Aorta (tissue), 5 donors: ENCODE measurements at places on chromosomes 2 and 18. TPM values are rescaled to one million over a fixed set of nuclear protein-coding genes. Genes with fewer than 3 reads are reported as not detected.
A peak's percentile ranks its signal among the peaks of the same experiment; 100 is the strongest.

GRCh38 chr2:223037445-223037800, 14.6 kb upstream of the KCNE4 start:
- no peak for DNase-seq

DNA sequence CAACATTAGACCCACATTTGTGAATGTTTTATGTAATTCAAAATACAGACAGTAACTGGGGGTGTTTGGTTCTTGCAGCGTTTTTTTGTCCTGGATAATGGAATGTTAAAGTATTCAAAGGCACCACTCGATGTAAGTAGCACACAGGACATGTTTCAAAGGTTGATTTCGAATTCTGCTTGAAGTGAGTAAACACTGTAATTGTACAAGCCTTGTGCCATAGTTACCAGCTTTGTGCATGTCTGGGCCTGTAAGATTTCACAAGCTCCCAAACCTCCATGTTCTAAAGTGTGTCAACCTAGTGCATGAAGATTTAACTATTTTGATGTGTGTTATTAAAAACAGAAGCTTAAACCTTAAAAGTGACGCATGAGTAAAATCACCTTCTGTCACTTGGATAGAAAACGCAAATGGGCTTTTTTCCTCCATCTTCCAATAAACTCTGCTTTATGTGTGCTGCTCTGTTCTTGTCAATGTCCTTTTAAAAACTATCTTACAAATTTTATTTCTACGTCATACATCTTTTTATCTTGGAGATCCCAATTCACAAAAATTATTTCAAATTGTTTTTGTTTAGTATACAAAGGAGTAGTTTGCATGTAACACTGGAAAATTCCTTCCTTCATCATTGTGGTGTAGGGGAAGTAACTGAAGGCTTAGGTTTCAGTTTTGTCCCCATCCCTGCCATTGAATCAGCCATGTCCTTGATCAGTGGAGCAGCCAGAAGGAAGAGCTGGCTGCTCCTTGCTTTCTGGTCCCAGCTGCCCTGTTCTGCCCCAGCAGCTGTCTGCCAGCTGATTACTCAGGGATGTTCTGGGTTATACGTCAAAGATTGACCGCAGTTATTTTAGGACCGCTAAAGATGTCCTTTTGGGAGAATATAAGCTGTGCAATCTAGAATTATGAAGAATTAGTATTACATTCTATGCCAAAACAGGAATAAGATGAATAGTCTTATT, 119.2 kb downstream of the PRKRA start:
- no peak for DNase-seq

- no peak for DNase-seq
Observed at GRCh38 chr2:156327835-156328695, 4.5 kb downstream of the NR4A2 start.

DNA sequence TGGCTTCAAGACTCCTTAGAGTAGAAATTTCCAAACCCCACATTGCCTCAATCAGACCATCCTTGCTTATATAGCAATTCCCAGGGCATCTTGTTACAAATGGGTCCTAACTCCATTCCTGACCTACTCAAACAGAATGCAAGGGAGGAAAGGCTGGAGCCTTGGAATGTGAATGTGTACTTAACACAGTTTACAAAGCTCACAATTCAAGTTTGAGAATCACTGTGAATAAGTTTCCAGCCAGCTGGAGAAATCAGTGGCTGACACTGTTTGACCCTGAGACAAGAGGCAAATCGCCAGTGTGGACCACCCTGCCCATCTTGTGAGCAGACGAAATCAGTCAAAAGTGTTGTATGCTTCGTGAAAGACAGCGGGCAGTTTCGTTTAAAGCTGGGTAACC, 65.5 kb downstream of the SOWAHC start:
- no peak for DNase-seq

- DNase-seq: peak; percentile 53
Observed at GRCh38 chr2:220104871-220105351, 477.5 kb downstream of the SLC4A3 start.

DNA sequence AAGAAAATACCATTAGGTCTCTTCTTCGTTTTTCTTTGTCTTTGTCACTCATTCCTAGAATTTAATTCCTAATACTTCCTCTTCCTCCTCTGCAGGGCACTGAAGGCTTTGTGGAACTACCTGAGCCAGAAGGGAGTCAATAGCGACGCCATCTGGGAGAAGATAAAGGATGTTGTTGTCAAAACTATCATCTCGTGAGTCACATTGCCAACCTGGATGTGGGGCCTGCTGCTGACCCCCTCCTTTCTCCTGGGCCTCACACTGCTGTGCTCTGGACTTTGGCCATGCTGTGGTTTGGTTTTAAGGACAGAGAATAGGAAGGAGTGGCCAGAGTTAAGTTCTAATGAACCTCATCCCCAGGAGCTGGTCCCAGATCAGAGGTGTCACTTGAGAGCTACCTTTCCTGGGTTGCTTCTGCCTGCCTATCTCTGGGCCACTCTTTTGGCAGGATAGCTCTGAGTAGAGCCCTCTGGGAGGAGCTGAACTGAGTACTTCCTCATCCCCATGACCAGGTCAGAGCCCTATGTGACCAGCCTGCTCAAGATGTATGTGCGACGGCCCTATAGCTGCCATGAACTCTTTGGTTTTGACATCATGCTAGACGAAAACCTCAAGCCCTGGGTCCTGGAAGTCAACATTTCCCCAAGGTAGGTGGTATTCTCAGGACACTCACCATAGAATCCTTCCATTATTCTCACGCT, 33.1 kb upstream of the CYP27A1 start:
- DNase-seq: no peak

The MYO5B gene
- 1.2 TPM for total RNA-seq

The EML6 gene
- total RNA-seq: 2.7 TPM

The SNTG2 gene
- total RNA-seq: 7.0 TPM
